RCC 7860 (cell line): ENCODE measurements at places on chromosomes 6 and 20.
A peak's percentile ranks its signal among the peaks of the same experiment; 100 is the strongest.

DNA sequence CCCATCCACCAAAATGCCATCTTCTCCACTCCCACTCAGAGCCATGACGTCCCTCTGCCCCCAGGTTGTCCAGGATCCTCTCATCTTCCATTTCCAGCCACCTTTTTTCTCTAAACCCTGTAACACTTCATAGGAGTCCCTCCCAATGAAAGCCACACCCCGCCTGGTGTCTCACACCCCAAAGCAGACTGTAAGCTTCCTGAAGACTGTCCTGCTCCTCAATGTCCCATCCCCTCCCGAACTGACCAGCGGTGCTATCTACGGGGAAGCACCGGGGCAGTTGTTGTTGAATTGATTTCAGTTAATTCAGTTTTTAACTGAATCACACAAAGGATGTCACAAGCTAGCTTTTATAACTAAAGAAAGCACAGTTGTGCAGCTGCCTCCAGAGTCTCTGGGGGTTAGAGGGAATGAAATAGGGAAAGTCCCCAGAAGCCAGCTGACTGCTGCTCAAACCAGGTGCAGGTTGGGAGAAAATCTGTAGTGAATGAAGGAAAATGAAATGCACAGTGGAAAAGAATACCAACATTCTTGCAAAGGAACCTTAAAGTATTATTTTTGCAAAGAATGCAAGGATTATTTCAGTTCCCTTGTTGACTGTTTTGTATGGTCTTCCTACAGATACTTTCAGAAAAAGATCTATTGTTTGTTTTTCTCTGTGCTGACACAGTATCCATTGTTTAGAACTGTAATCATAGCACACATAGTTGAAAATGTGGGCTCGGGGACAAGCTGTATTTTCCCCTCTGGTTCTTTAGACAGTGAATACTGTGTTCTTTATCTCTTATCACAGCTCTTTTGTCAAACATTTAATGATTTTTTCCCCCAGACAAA is 222.6 kb upstream of the QKI start:
- DNase-seq: no peak

- DNase-seq: no peak
These were observed 11.8 kb upstream of the IBTK start for GRCh38 chr6:82259389-82259788.

GRCh38 chr6:25278261-25278913 is 787 bp upstream of the CARMIL1 start:
- DNase-seq: no peak

DNA sequence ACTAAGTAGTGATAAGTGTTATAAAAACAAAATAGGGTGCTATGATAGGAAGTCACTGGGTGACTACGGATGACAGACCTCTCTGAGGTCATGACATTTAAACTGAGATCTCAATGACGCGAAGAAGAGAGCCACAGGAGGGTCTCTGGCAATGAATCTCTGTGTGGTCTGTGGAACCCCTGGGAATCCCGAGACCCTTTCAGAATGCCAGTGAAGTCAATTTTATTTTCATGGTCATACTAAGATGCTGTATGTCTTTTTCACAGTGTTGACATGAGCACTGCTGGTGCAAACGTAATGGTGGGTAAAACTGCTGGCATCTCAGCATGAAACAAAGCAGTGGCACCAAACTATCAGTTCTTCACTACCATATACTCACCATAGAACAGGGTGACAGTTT is 155.0 kb downstream of the GJA10 start:
- no peak for DNase-seq

DNA sequence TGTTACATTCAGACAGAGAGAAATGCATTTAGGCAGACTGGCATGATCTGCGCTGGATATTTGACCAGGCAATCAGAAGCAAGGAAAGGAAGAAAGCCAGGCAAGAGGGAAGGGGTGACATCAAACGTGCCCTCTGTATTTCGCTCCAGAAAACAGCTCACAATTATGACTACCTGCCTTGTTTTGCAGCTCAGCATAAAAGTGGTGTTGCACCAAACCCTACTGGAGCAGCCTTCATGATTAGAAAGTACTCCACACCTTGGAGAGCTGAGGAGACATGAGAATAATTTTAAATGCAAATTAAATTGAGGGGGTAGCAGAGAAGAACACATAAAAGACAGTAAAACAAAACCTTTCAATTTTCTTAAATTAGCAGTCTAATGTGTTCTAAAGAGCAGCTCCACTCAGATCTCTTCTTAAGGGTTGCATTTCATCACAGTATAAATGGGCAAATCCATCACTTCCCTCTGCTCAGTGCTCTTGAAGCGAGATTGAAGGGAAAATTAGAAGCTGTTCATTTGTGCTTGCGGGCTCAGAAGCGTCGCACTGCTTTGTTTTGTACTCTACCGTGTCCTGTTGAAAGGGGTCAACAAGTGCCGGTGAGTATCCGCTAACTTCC is at the start of gene PHACTR1:
Gene PHACTR1 (plus strand): TSS at position 470 of the 619 bp plus-strand sequence.
- DNase-seq: no peak

DNA sequence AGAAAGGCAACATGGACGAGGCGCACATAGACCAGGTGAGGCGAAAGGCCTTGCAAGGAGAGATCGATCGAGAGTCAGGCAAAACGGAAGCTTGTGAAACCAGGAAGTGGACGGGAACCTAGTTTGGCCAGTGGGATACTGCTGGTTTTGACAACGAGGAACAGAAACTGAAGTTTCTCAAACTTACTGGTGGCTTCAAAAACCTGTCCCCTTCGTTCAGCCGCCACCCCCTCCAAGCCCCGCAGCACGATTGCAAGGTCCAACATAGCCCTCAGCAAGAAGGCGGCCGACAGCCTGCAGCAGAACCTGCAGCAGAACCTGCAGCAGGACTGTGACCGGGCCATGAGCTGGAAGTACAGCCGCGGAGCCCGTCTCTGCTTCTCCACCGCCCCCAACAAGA is 238.0 kb downstream of the KHDC1L start:
- DNase-seq: no peak

DNA sequence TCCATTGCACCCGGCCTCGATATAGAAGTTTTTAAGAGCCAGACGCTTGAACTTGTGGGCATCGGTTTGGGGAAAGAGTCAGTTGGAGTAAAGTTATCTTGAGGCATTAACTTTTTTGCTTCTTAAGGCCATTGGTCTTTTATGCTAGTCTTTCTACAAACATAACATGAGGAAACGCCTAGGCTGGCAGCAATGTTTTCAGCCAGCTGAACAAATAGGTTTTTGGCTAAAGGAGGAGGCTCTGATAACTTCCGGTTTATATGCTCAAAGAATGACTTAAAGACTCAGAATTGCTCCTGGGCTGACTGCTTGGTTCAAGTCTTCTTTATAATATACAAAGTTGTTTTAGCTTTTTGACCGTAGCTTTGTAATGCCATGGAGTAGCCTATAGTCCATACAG is 46.2 kb downstream of the HLA-C start:
- DNase-seq: no peak

DNA sequence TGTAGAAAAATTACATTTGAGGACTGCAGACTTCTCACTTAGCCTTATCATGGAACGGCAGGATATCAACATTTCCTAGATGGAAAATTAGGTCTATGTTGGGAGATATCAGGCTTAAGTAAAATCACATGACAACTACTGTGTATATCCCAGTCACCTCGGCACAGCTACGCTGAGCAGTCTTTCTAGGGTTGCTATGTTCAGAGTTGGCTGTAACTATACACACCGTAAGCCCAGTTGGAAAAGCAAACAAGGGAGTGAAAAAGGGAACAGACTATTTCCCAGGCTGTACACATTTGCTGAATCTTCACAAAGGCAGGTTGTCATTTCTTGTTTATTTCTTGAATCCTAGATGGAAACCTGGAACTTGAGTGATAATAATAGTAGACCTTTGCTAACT is 80.7 kb upstream of the PTPRK start:
- peak; percentile 6 for DNase-seq

DNA sequence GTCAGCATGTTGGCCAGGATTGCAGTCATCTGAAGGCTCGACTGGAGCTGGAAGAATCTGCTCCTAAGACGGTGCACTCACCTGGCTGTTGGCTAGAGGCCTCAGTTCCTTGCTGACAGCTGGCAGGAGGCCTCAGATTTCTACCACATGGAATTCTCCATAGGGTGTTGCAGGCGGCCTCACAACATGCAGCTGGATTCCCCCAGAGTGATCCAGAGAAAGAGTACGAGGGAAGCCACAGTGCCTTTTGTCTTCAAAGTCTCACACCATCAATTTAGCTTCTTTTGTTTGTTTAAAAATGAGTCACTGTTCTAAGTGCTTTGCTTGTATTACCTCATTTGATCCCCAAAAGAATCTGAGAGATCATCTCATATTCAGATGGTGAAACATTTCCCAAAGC is 65.5 kb upstream of the FYN start:
- DNase-seq: peak; percentile 13

DNA sequence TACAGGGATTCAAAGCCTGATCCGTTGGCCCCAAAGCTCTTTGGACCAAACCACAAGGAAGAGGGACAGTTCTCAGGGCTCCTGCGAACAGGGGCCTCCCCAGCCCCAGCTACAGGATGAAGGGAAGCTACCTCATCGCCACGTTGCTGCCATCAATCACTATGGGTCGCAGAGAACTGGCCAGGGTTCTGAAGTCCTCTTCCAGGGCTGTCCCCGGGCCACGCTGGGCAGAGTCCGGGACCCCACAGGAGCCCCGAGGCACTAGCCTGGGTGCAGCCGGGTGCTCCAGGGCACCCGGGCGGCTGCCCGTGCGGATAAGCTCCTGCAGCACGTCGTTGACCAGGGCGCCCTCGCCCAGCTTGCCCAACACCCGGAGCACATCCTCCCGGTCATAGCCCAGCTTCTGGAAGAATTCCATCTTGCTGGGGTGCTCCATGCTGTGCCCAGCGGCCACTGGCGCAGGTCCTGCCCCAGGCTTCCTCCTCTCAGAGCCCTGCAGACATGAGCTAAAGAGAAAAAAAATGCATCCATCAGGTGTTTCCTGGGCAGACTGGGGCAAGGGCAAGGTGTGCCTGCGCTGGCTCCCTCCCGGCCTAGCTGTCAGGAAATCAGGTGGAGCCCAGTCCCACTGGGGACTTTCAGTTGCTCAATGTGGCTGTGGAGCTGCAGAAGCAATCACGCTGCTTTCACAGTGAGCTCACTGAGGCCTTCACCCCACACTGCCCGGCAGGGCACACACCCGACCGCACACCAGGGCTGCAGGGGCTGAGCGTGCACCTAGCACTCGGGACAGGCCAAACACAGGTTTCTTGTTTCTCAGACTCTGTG is 10.5 kb downstream of the ZC3H12D start:
- no peak for DNase-seq

DNA sequence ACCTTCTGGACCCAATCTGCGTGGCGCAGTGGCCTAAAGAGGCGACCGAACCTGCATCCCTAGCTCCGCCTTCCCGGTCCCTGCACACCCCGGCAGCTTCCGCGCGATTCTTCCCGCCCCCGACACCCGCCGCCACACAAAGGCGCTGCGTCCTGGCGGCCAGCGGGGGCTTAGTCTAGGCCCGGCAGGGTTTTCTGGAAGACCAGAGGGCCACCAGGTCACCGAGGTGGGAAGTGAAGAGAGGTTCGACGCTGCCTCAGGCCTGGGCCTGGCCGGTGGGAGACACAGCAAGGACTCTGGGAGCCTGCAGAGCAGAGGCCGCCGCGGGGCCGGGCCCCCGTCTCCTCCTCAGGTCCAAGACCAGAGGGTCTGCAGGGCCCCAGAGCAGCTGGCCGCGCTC is 154.9 kb downstream of the OR2B2 start:
- DNase-seq: no peak

DNA sequence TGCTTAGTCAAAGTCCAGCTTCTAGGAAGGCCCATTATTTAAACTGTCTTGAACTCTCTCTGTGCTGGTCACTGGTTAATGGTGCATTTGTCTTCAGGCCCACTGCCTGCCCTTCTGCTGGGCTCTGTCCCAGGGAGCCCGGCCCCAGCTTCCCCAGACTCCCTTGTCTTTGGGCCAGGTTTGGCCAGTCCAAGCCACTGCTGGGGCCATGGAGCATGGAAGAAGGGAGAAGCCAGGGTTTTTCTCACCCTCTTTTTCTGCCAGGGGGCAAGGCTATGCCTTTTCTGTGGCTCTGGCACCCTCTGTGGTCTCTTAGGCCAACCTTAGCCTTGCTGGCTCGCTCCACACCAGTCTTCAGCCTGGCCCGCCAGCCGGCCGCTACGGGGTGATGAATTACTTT is 390.0 kb upstream of the SULF2 start:
- no peak for DNase-seq

DNA sequence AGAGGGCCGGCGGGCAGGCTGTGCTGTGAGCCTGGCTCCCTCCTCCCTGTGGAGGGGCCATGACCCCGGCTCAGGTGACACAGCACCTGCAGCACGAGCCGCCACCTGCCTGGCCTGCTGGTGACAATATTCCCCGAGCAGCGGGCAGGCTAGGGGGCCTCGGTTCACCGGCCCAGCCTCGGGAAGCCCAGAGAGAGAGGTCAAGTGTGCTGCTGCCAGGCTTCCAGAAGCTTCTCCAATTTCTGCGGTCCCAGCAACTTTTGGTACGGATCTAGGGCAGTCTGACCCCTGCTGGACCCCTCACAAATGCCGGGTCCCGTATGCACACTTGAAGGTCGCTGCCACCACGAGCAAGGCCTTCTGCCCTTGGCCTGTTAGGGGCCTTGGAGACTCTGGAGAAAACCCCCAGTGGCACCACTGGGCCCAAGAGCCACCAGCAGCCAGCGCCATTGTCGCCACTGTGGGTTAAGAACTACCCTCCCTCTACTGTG is 38.6 kb upstream of the NOL4L start:
- DNase-seq: no peak

- DNase-seq: no peak
These were observed 294.5 kb downstream of the ZFAND3 start for GRCh38 chr6:38113825-38114576.

DNA sequence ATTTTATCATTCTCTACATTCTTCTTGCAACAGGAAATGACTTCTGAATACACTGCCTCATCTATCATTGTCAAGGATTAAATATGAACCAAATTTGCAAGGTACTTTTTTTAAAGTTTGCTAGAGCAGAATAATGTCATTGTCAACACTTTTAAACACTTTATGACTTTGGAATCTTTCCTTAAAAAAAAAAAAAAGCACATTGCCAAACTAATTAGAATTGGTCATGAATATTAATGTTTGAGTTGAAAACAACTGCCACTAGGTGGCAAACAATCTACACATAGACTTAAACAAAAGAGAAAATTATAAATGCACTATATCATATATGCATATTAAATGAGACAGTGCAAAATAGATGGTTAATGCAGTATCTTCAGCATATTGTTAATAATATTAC is 32.5 kb upstream of the TMEM244 start:
- no peak for DNase-seq

DNA sequence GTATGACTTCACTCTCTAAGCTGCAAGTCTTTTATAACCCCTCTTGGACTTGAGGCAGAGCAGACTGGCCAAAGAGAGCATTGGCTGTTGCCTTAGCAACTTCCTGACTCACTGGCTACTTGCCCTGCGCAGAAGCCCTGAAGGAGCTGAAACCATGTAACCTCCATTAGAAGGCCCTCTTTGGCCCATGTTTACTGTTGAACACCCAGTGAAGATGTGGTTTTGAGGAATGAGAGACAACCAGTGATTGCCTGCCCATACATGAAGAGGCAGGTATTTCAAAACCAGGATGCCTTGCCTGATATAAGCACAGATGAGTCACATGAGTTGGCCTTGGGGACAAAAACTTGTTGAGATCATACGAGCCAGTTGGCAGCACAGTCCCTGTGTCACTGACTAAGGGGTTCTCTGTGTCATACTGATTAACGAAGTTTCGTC is 182.5 kb downstream of the EDN1 start:
- peak; percentile 79 for DNase-seq

- DNase-seq: no peak
These were observed 16.2 kb downstream of the C6orf15 start for GRCh38 chr6:31096215-31096614.

- no peak for DNase-seq
These were observed 291.4 kb downstream of the BTBD9 start for GRCh38 chr6:38348371-38348770.
